Stimulated activated CD8-positive, alpha-beta memory T cell treated with anti-CD3 and anti-CD28 coated beads, Interleukin-4, amount 100 ng/mL, for 1 hour (primary cell): ENCODE measurements at places on chromosomes 2 and 18.

DNA sequence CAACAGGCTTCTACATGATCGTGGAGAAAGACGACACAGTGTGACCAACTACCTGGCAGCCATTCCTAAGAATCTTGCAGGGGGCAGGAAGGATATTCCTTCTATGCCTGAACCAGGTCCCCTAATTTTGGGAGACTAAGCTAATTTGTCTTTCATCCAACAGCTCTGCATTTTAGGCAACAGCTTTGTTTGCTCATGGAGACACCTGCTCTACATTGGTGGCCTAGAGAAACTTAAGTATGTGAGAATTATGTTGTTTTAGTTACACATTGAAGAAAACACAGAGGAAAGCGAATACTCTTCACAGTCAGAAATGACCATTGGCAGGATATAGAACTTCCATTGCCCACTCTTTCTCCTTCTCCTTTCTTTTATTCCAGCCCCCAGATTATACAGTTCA lies 75.2 kb downstream of the ASXL3 start:
- no peak for DNase-seq

DNA sequence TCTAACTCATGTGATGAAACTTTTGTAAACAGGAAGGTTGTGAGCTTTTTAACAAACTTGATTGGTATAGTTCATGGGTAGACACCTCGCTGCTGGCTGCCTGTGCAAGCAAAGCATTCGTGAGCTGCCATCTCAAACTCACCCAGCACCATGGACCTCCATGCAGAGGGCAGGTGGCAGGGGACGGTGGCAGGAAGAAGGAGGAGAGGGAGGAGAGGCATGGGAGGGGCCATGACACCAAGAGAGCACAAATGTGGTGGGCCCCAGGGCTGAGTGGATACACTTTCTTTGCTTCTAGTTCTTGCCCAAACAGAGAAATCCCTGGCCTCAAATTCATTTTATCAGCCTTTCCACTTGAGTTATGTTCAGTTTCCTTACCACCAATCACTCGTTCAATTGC lies 29.1 kb downstream of the AFG3L2 start:
- no peak for DNase-seq

DNA sequence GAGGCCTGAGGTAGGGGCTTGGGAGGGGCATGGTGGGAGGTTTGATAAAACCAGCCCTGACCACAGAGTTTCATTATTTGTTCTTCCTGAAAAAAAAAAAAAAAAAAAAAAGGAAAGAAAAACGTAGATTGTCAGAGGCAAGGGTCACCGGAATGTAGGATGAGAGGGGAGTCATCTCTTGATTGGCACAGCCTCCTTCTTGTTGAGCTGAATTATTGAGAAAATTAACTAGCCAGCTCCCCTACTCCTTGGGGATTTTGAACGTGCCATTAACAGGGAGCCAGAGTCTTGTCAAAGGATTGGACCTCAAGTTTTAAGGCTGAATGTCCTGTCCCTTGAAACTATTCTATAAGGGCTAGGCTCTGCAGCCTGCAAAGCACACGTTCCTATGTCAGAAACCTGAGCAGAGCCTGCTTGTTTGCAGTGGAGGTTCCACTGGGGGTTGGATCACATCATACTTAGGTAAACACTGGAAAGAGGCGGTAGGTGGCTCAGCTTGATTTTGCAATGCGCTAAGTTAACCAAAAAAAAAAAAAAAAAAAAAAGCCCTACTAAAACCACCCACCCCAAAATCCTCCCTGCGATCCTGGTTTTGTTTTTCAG lies 2.3 kb downstream of the INHBB start:
- DNase-seq, result no peak

GRCh38 chr2:225788571-225789094 lies 389.1 kb downstream of the NYAP2 start:
- no peak for DNase-seq

DNA sequence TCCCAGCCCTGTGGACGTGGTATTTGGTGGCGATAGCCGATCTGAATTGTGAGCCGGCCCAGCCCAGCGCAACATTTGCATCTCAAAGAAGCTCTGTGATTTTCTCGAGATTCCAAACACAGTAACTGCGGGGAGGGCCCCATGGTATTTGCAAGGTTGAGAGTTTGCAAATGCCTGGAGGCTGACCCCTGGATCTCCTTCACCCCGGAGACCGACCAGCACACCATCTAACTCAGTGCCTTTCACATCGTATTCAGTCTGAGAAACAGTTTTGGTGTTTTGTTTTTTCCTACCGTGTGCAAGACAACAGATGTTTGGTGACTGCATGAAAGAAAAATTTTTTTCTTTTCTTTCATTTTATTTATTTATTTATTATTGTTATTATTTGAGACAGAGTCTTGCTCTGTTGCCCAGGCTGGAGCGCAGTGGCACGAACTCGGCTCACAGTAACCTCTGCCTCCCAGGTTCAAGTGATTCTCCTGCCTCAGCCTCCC lies 40.3 kb downstream of the MYCN start:
- no peak for DNase-seq

DNA sequence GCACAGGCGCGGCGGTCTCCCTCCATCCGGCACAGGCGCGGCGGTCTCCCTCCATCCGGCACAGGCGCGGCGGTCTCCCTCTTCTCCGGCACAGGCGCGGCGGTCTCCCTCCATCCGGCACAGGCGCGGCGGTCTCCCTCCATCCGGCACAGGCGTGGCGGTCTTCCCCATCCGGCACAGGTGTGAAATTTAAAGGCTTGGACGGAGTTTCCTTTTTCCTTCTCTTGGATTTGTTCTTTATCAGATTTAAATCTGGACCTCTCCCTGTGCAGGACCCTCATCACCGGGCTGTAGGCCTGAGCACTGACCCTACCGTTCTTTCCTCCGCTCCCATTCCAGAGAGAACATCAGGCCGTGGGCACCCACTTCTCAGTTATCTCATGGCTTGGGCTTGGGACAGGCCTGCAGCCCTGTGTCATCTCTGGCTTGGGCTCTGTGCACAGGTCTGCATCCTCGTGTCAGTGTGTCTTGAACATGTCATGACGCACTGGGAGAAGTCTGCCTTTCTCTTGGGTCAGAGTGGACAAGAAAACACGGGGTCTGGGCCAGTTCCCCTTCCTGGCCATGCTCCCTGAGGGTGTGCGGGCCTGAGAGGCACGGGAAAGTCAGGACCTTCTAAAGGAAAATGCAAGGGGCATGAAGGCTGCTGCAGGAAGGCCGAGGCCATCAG lies 53.9 kb upstream of the PXDN start:
- DNase-seq, result no peak

- DNase-seq, result no peak
Measured at GRCh38 chr18:37694516-37694915, 128.9 kb upstream of the CELF4 start.

- no peak for DNase-seq
Measured at GRCh38 chr2:23578964-23579671, 194.1 kb downstream of the KLHL29 start.

GRCh38 chr2:228140934-228141528 lies 40.5 kb downstream of the SPHKAP start:
- no peak for DNase-seq

DNA sequence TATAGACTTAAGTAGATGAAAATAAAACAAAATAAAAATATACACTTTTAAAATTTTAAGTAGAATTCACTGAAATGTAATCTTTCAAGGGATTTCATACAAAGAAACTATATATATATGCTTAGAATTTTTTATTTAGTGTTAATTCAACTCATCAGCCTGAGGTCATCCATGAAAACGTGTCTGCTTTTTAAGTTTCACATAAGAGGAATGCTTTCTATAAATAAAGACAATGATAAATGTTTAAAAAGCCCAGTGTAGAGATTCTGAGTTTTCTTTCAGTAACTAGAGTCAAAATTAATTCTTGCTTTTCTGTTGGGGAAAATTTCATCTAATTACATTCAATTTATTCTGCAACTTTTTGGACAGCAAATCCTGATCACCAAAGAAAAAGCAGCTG lies 213.3 kb downstream of the MBD5 start:
- DNase-seq, result no peak

DNA sequence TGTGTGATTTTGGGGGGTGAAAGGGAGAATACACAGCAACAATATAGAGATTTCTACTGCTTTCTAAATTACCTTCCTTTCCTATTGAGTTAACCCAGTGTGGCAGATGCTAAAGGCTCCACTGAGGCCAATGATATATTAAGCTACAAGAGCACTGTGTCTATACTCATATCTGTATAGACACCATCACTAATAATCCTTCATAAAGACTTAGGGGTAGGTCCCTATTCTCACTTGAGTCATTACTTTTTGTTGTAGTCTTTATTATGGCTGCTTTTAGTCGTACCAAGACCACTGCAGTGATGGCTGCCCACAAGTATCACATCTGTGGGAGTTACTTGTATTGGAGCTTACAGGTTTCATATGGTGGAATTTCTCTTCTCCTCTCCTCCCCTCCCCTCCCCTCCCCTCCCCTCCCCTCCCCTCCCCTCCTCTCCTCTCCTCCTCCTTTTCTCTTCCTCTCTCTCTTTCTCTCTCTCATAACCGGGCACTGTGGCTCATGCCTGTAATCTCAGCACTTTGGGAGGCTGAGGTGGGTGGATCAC lies 637.6 kb downstream of the ADCYAP1 start:
- DNase-seq, result no peak

DNA sequence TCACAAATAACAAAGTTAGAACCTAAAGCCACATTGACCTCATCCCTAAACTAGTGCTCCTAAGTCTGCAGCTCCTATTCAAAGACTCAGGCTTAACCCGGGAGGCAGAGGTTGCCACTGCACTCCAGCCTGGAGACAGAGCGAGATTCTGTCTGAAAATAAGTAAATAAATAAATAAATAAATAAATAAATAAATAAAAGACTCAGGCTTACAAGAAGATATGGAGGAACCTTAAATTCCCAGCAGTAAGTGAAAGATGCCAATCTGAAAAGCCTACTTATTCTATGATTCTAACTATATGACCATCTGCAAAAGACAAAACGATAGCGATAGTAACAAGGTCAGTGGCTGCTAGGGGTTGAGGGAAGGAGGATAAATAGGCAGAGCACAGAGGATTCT lies 101.7 kb downstream of the DDX1 start:
- no peak for DNase-seq

- DNase-seq, result no peak
Measured at GRCh38 chr2:137521653-137522619, 442.3 kb upstream of the HNMT start.

GRCh38 chr2:173678186-173678585 lies 287.0 kb downstream of the SP3 start:
- DNase-seq, result no peak

- DNase-seq, result no peak
Measured at GRCh38 chr18:37222999-37223378, 342.6 kb downstream of the CELF4 start.

- DNase-seq, result no peak
Measured at GRCh38 chr2:10220902-10221391, 81.8 kb upstream of the HPCAL1 start.

- DNase-seq, result no peak
Measured at GRCh38 chr2:184205048-184205596, 393.2 kb upstream of the ZNF804A start.

GRCh38 chr18:4639628-4640310 lies 184.7 kb upstream of the DLGAP1 start:
- DNase-seq, result no peak

- DNase-seq, result no peak
Measured at GRCh38 chr2:85427300-85427835, 8.9 kb downstream of the SH2D6 start.

- no peak for DNase-seq
Measured at GRCh38 chr18:49862656-49863385, 49.5 kb upstream of the ACAA2 start.

- no peak for DNase-seq
Measured at GRCh38 chr18:51417643-51418483, 220.4 kb upstream of the MEX3C start.

- DNase-seq, result no peak
Measured at GRCh38 chr2:58035352-58035751, 11.3 kb upstream of the VRK2 start.

- no peak for DNase-seq
Measured at GRCh38 chr2:27860111-27860510, 30.1 kb downstream of the RBKS start.

DNA sequence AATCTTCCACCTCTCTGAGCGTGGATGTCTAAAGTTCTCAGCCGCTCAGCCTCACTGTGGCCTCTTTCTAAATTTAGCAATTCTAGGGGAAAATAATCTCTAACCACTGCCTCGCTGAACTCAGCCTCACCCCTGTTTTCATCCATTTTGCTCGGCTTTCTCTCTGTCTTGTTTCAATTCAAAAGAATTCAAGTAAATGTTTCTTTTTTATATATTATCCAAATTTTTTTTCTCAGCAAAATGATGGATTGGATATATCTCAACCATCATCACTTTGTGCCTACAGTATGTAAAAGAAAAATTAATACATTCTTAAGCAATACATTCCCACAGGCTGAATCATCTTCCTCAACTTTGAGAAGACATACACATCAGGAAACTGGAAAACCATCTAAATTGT lies 24.0 kb upstream of the GALNT5 start:
- no peak for DNase-seq

- DNase-seq, result no peak
Measured at GRCh38 chr2:145221516-145221915, 701.6 kb upstream of the ZEB2 start.

- DNase-seq, result no peak
Measured at GRCh38 chr2:180653481-180653880, 326.9 kb upstream of the UBE2E3 start.

- DNase-seq, result no peak
Measured at GRCh38 chr2:191859681-191860080, 12.8 kb upstream of the CAVIN2 start.

DNA sequence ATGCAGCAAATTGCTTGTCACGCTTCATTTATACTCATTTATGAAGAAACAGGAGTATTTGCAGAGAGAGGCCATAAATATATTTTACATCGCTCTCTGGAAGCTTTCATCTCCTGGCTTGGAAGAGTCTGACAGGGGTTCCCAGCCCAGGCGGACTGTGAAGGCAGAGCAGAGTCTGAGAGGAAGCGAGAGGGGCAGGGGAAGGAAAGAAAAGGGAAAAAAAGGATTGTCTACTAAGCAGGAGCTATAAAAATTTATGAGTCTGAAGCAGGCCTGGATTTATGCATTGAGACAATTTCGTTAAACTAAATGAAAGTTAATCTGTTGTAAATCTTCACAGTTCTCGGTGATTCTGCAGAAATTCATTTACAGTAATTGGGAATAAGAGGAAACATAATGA lies 143.9 kb upstream of the GYPC start:
- no peak for DNase-seq

DNA sequence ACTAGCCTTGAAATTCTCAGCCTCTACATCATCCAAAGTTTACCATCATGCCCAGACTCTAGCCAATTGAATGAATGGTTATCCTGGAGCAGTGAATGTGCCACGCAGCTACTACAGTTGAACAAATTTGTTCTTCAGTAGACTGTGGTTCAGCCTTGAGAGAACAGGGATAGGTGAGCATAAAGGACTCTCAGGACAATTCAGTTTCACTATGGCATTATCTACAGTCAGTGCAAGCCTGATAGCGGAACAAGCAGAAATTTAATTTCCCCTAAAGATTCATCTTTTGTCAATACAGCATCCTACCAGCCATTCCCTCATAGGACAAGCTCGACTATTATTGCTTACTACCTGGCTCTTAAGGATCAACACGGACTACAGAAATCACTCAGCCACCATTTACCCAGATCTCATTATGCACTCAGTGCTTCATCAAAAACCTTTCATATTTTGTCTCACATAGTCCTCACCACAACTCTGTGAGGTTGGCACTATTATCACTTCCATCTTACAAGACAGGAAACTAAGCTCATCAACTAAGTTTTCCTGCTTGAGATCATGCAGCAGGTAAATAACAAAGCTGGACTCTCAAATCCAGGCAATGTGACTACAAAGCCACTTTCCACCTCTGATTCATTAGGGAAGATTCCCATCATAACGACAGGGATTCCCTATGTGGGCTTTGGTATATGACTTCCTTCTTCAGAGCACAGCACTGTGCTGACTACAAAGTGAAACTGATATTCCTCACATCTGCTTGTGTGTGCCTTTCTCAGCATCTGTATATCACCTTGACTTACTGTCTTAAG lies 181.5 kb upstream of the ACVR2A start:
- no peak for DNase-seq
